Sigmoid colon (tissue), 7 donors: ENCODE measurements at places on chromosomes 11 and 22.
A peak's percentile ranks its signal among the peaks of the same experiment; 100 is the strongest.

DNA sequence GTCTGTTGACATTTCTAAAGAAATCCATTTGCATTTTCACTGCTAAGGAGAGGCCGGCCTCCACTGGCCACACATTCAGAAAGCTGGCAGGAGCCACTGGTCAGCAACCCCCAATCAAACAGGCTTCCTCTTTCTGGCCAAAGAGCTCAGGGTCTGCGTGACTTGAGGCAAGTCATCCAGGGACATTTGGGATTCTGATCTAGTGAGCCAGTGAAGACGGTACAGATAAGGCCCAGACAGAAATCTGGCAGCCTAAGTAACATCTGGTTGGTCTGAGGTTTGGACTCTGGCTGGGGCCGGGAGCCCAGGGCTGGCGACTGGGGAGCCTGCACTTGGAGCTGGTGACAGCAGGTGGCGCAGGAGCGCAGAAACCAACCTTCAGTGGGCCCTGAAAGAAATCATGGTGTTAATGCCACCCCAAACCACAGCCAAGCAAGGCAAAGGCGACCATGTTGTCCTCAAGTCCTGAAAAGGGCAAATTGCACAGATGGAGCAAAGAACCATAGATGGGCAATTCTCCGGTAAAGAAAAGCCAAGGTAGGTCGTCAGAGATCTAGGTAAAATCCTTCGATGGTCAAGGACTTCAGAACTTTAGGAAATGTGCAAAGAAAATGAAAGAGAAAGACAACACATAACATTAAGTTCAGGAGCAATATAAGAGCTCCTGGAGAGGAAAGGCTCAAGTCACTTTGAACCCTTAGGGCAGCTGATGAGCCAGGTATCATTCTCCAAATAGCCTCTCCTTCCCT is 99.4 kb upstream of the BLID start:
- DNase-seq, result peak; percentile 83
- H3K4me1 ChIP-seq, result no peaks in the 10 kb centered on the region
- no peak overlapping the region for H3K4me3 ChIP-seq
- H3K27me3 ChIP-seq, result no peaks in the 10 kb centered on the region
- no peaks in the 10 kb centered on the region for H3K36me3 ChIP-seq

GRCh38 chr11:34055218-34056000 is 3.9 kb downstream of the CAPRIN1 start:
- no peaks in the 10 kb centered on the region for H3K4me1 ChIP-seq
- H3K36me3 ChIP-seq, result no peaks in the 10 kb centered on the region
- DNase-seq, result no peak
- no peak overlapping the region for H3K4me3 ChIP-seq
- no peak overlapping the region for H3K27ac ChIP-seq
- H3K27me3 ChIP-seq, result no peaks in the 10 kb centered on the region

DNA sequence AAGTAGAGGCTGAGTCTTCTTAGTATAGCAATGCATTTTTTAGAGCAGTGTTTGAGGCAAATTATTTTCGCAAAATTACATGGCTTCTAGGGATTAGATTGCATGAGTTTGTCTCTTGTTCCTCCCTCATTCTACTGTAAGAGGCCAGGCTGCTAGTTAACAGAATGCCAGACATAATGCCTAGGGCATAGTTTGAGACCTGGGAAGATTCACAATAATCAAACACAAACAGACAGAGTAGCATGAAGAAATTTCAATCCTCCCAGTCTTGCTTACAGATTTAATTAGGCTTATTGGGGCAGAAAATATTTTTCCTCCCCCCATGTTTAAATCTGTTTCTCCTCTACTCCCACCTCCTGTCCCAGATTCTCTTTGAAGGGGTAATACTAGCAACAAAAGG is 48.3 kb downstream of the ARHGEF12 start:
- no peak overlapping the region for H3K27ac ChIP-seq
- no peak overlapping the region for H3K4me3 ChIP-seq
- H3K27me3 ChIP-seq, result no peaks in the 10 kb centered on the region
- no peak for DNase-seq

DNA sequence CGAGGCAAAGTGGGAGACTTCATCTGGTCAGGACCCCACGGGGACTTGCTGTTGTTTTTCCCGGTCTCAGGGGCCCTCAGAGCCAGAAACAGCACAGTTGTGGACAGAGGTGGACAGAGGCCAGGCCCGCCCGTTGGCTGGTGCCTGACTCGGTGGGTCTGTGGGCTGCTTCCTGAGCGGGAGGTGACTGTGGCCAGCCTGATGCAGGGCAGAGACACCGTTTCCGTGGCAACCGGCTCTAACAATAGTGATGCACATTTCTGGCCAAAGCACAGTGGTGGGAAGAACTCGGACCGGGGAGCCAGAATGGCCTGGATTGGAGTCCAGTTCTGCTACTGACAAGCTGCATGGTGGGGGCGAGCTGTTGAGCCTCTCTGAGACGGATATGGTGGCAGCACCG is 58.7 kb upstream of the ATXN10 start:
- no peaks in the 10 kb centered on the region for H3K27me3 ChIP-seq
- H3K4me3 ChIP-seq, result no peak overlapping the region
- H3K27ac ChIP-seq, result no peak overlapping the region
- H3K4me1 ChIP-seq, result no peaks in the 10 kb centered on the region
- no peak for DNase-seq

- no peaks in the 10 kb centered on the region for H3K36me3 ChIP-seq
- no peak overlapping the region for H3K27ac ChIP-seq
- H3K4me3 ChIP-seq, result no peak overlapping the region
- no peaks in the 10 kb centered on the region for H3K4me1 ChIP-seq
- DNase-seq, result no peak
Observed at GRCh38 chr11:36033082-36033751, 89.4 kb downstream of the LDLRAD3 start.

DNA sequence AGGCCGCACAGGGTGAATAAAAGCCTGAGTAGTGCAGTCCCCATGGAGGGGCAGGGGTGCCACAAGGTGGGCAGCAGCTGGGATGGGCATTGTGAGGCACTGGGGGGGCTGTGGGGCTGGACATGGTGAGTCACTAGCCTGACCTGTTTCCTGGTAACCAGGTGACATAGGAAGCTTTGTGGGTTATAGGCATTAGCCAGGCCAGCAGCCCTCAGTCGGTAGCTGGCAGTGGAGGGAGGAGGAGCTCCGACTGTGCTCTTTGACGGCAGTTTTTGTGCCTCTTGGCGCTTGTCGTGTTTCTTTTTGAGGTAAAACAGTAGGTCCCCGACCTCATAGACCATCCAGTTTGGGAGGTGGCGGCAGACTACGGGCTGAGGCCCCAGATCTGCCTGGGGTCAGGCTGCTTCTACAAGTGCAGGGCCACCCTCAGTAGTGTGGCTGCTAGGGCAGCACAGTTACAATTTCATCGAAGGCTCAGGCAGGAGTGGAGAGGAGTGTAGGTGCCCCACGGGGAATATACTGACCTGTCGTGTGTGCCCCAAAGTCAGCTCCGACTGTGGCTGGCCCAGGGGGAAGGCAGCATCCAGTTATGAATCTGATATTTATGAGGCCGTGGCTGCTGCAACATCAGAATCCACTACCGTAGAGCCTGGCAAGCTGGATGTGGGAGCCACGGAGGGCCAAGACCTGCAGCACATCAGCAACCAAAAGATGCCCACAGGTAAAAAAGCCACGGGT is 107.7 kb downstream of the CRYBB2 start:
- DNase-seq, result no peak
- no peaks in the 10 kb centered on the region for H3K27me3 ChIP-seq
- H3K4me1 ChIP-seq, result no peaks in the 10 kb centered on the region
- no peaks in the 10 kb centered on the region for H3K36me3 ChIP-seq
- H3K27ac ChIP-seq, result no peak overlapping the region
- H3K4me3 ChIP-seq, result no peak overlapping the region

GRCh38 chr11:1335811-1336761 is 26.7 kb upstream of the TOLLIP start:
- DNase-seq, result peak; percentile 93
- no peaks in the 10 kb centered on the region for H3K4me1 ChIP-seq
- H3K27ac ChIP-seq, result peak overlapping the region; percentile 79
- peak overlapping the region; percentile 58 for H3K4me3 ChIP-seq

DNA sequence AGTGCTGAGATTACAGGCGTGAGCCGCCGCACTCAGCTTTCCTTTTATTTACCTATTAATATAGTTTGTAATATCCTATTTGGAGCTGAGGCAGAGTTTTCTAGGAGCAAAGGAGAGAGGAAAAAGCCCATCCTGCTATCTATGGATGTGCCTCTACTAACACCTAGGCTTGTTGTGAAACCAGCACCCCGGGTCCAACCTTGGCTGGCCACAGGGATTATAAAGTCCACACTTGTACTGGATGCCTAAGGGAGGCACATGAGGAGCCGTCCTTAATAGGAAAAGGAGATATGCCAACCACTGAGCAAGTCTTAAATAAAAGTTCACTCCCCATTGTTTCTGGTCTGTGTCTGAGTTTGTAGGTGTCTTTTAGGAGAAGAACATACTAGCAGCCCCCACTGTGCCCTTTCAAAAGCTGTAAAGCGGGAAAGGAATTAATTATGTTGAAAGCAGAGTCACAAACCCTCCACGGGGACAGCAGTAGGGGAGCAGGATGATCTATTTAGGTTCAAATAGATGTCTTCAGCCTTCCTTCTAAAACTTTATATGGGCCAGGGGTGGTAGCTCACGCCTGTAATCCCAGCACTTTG is 29.3 kb downstream of the RRP7A start:
- H3K4me1 ChIP-seq, result no peaks in the 10 kb centered on the region
- H3K4me3 ChIP-seq, result no peak overlapping the region
- H3K27me3 ChIP-seq, result no peaks in the 10 kb centered on the region

GRCh38 chr11:113106507-113106906 is 145.3 kb downstream of the NCAM1 start:
- DNase-seq, result no peak
- H3K36me3 ChIP-seq, result no peaks in the 10 kb centered on the region
- H3K27me3 ChIP-seq, result no peaks in the 10 kb centered on the region
- no peak overlapping the region for H3K27ac ChIP-seq

GRCh38 chr11:61121192-61121831 is 19.0 kb downstream of the CD5 start:
- peak; percentile 46 for DNase-seq
- peaks cover 12% of the 10 kb centered on the region for H3K4me1 ChIP-seq
- no peaks in the 10 kb centered on the region for H3K27me3 ChIP-seq
- no peak overlapping the region for H3K4me3 ChIP-seq
- H3K36me3 ChIP-seq, result no peaks in the 10 kb centered on the region

DNA sequence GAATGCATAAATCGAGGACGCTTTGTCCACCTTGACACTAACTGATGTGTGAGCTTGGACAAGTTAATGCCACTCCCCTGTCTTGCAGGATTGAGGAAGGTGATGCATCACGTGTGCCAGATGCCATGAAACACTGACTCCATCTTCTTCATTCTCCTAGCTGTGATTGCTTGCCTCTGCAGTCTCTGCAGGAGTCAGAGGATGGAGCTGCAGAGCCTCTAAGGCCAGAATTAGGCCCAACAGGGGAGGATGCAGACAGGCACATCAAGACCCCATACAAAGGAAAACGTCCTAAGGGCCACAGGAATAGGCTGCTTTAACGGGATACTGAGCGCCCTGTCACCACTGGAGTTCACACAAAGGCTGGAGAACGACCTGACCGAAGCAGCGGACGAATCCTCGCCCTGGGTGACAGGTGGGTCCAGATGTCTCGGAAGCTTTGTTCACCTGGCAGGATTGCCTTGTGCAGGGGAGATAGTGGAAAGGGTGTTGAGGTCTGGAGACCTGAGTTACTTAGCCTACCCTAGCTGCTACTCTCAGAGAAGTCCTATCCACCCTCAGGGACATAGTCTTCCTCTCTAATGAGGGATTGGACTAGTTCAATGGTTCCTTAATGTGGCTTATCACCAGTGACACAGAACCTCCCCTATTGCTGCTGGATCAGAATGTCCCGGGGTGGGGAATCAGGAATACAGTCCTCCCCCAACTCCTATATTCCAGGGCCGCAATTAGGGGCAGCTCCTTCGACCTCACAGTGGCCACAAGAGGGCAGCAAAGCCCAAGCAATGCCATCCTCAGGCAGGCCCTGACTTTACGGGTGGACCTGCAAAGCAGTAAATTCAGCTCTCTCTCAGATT is 32.4 kb downstream of the DBX1 start:
- H3K4me3 ChIP-seq, result no peak overlapping the region
- no peak overlapping the region for H3K27ac ChIP-seq
- H3K36me3 ChIP-seq, result no peaks in the 10 kb centered on the region

- no peak for DNase-seq
- no peaks in the 10 kb centered on the region for H3K36me3 ChIP-seq
- H3K4me1 ChIP-seq, result no peaks in the 10 kb centered on the region
- no peak overlapping the region for H3K27ac ChIP-seq
- H3K4me3 ChIP-seq, result no peak overlapping the region
Observed at GRCh38 chr11:8242499-8243280, 21.0 kb downstream of the LMO1 start.

DNA sequence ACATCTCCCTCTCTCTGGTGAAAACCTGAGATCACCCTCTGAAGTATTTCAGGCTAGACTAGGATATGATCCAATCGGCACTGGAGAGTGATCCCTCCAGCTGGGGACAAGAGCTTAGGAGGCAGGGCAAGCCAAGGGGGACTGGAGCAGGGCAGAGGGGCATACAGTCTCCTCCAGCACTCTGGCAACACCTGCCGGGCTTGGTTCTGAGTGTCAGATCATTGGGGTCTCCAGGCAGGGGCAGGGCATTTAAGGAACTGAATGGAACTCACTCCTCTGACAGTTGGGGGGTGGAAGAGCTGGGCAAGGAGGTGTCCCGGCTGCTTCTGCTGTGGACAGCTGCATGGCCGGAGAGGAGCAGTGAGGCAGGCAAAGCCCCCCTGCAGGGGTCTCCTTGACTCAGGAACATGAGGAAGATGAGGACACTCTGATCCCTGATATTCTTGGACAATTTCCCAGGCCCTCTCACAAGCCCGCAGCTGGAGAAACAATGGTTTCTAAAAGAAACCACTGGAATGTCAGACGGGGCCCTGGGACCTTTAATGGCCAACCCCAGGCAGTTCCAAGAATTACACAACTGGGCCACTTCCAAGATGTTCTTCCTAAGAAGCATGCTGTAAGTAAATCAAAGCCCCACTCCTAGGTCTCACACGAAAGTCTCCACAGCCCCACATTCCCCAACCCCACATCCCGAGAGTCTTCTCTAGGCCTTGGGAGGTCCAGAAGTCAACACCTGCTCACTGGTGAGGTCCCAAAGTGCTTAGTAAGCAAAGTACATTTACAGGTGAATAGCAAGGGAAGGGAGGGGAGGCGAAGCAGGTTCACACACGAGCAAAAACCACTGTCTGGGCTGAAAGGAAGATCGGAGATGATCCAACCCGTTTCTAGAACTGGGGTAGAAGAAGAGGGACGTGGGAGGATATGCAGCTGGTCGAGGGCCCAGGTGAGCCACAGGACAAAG is 1.2 kb upstream of the CCDC86 start:
- H3K27me3 ChIP-seq, result no peaks in the 10 kb centered on the region
- peak; percentile 76 for DNase-seq
- peak overlapping the region; percentile 67 for H3K27ac ChIP-seq

DNA sequence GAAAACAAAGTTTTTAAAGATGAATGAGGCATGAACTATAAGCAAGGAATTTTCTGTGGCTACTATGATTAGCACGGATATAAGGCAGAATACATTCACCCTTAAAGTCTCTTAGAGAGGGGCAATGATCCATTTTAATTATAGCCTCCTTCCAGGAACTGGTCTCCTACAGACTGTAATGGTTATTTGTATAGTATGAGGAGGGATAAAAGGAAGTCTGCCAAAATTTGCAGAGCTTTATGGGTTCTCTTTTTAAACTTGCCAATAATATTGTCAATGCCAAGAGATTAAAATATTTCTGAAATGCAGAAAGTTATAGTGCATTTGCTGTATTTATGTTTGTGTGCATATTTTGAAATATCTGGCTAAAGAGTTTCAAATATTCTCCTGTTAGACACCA is 271.4 kb upstream of the LUZP2 start:
- no peak for DNase-seq
- no peaks in the 10 kb centered on the region for H3K4me1 ChIP-seq
- H3K27ac ChIP-seq, result no peak overlapping the region
- H3K4me3 ChIP-seq, result no peak overlapping the region

GRCh38 chr11:30916764-30917163 is 330.6 kb upstream of the MPPED2 start:
- H3K4me1 ChIP-seq, result no peaks in the 10 kb centered on the region
- no peak overlapping the region for H3K27ac ChIP-seq
- no peaks in the 10 kb centered on the region for H3K27me3 ChIP-seq
- no peaks in the 10 kb centered on the region for H3K36me3 ChIP-seq
- H3K4me3 ChIP-seq, result no peak overlapping the region
